ENCODE measurements at places on chromosomes 6 and 20. TPM values are rescaled to one million over a fixed set of nuclear protein-coding genes. Genes with fewer than 3 reads are reported as not detected.

DNA sequence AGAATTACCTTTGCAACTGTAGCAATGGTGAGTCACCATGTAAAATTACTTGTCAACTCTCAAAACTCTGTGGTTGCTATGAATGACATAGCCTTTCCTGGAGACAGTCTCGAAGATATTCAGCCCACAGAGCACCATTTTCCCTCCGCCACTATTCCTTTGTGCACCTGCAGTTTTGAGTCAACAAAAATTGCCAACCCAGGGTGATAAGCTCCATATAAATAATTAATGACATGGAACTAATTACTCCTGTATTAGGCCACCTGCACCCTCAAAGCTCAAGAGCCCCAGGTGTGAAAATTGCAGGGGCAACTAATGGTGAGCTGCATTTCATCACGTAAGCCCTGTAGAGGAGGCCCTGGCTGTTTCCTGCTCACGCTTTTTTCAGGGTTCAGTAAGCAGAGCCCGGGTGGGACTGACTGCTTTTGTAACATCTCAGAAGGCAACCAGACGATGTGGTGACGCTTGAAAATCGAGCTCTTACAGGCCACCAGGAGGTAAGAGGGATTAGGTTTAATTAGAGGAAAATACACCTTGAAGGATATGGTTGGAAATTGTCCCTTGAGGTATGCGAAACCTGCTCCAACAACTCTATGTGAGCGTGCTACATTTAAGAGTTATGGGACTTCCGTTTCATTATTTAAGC lies 70.8 kb downstream of the BMP2 start:
- no peak for DNase-seq

The ESR1 gene
- 0.35 TPM for total RNA-seq

DNA sequence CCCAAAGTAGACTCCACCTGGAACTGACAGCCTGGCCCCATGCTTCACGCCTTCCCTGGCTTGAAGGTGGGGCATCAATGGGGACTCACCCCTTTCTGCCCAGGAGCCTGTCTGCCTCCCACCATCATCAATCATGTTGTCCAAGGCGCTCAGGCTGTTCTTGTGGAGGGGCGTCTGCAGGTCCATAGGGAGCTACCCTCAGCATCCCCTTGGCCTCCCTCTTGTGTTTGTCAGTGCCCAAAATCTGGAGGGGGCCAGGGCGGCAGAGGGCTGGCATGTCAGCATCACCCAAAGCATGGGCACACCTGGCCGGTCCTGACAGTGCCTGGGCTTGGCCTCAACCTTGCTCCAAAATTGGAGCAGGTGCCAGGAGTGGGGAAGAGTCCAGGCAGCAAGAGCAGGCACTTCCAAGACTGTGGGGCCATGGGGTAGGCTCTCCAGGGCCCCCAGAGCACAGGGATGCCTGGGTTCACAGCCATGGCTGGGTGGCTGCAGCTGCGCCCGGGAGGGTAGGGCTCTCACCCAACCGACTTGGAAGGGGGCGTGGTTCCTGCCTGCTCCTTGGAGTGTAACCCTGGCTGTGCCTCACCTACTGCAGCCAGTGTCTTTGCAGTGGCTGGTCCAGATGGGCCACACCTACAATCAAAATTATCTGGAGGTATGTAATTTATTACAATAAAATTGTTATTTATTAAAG lies 903.4 kb downstream of the EYS start:
- DNase-seq: no peak

The MCUR1 gene
- total RNA-seq: 20.7 TPM

DNA sequence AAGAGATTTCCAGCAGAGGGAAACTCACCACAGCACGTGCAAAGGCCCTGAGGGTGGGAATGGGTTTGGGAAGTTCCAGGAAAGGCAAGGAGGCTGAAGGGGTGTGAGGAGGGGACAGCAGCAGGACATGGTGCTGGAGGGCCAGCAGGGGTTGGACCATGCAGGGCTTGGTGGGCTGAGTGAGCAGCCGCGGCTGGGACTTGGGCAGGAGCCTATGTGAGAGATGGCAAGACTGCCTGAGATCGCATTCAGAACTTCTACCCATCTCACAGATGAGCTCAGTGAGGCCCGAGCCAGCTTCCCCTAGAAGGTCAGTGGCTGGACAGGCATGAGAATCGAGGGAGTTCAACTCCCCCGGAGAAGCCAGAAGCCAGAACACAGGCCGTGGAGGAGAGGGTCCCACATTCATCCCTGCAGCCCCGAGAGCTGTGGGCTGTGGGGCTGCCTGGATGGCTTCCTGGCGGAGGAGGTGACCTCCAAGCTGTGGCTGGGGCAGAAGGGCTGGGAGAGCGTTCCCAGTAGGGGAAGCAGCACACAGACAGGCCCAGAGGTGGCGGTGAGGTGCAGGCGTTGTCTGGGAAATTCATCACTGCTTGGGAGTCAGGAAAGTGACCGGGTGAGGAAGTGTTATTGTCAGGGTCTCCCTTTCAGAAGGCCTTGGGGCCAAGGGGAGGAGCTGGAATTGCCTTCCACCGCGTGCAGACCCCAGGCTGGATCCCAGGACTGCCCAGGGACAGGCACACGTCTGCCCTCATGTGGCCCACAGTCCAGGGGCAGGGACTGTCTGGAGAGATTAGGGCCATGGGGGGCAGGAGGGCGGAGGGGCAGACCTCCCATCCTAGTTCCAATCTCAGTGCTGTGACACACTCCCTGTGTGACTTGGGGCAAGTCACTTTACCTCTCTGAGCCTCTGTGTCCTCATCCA lies 103.8 kb downstream of the CEBPB start:
- DNase-seq: no peak

The RSPH4A gene
- not detected for total RNA-seq

DNA sequence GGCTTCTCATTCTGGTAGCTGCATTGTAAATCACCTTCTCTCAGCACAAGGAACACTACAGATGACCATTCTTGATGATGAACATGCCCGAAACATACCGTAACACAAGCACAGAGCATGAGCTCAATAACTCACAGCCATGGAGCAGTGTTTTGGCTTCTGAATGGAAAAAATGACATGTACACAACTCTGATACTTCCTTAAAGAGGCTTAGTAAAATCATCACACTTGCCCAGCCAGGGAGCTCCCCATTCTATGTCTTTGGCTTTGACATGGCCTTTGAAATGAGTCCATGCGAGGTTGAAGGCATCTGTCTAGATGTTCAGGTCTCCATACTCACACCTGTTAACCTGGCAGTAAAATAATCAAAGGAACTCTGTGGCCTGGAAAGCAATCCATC lies 87.6 kb downstream of the MYB start:
- no peak for DNase-seq

GRCh38 chr6:148453906-148454305 lies 111.3 kb downstream of the SASH1 start:
- no peak for DNase-seq

The PET117 gene
- 32.4 TPM for total RNA-seq

- DNase-seq: no peak
These were observed 860.8 kb upstream of the MAP3K7 start for GRCh38 chr6:91447530-91448254.

DNA sequence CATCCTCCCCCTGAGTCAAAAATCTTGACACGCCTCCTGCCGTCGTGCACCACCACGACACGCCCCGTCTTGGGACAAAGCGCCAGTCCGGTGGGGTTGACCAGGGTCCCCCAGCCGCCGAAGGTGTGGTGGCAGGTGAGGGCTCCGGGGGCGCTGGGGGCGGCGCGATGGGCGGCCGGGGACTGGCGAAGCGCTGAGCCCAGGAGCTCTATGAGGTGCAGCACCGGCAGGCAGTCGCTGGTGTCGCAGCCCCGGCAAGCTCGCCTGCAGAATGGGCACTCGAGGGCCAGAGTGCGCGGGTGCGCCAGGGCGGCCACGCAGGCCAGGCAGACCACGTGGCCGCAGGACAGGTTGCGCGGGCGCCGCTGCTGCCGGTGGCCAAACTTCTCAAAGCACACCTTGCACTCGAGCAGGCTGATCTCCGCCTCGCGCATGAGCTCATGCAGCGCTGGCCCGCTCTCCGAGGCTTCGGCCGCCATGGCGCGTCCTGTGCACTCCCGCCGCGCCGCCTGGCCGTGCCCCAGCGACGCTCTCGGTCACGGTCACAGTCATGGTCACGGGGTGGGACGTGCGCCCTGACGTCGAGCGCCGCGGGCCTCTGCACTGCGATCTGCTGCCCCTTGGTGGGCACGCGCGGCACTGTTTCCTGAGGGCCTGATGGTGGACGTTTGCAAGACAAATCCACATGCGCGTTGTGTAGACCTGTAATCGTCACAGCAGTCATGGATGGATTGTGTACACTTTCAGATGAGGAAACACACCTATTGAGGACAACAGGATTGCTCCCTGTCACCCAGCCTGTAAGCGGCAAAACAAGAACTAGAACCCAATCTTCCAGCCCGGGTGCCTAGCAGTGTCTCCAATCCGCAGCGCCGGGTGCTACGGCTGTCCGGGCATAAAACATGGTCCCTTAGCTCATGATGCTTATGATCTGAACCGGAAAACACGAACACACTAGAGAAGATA lies at the start of gene NHLRC1:
Gene NHLRC1 (minus strand): TSS at position 550 of the 966 bp plus-strand sequence. CDS start 71 bp downstream, at position 479.
- peak; percentile 78 for DNase-seq

The COL21A1 gene
- total RNA-seq: not detected

The KPNA5 gene
- total RNA-seq: 6.1 TPM

The KIAA0408 gene
- not detected for total RNA-seq

DNA sequence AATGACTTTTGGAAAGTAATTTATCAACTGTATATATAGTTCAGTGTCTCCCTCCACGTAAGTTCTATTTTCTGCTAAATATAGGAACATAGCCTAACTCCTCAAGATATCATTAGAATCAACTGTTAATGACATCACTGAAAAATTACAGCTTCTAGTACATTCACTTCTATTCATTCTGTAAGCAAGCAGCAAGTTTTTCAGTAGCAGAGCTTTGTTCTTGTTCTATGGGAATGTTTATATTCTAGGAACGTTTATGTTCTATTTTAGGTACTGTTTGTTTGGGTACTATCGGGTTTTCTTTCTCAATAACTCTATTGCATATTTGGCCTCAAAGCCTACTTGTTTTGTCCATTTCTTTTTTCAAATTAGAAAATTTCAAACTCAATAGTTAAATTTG lies 525.6 kb downstream of the EPHA7 start:
- DNase-seq: no peak

- no peak for DNase-seq
These were observed at the start of gene LY86 for GRCh38 chr6:6588064-6588923. Gene LY86, plus strand, starts transcription at chr6:6588720. Its CDS starts 15 bp downstream, at chr6:6588735.

The ZC3H12D gene
- total RNA-seq: 0.02 TPM

The RFX6 gene
- total RNA-seq: not detected

The TENT5A gene
- 94.4 TPM for total RNA-seq

- DNase-seq: no peak
These were observed 115.7 kb downstream of the PHACTR1 start for GRCh38 chr6:12832226-12832735.

The FRS3 gene
- 1.2 TPM for total RNA-seq

GRCh38 chr6:105991561-105992314 lies 94.4 kb upstream of the PRDM1 start:
- DNase-seq: no peak

- DNase-seq: no peak
These were observed 3.8 kb downstream of the SOX12 start for GRCh38 chr20:328975-329695.

GRCh38 chr20:19757487-19758132 lies 448 bp upstream of the RIN2 start:
- peak; percentile 90 for DNase-seq

DNA sequence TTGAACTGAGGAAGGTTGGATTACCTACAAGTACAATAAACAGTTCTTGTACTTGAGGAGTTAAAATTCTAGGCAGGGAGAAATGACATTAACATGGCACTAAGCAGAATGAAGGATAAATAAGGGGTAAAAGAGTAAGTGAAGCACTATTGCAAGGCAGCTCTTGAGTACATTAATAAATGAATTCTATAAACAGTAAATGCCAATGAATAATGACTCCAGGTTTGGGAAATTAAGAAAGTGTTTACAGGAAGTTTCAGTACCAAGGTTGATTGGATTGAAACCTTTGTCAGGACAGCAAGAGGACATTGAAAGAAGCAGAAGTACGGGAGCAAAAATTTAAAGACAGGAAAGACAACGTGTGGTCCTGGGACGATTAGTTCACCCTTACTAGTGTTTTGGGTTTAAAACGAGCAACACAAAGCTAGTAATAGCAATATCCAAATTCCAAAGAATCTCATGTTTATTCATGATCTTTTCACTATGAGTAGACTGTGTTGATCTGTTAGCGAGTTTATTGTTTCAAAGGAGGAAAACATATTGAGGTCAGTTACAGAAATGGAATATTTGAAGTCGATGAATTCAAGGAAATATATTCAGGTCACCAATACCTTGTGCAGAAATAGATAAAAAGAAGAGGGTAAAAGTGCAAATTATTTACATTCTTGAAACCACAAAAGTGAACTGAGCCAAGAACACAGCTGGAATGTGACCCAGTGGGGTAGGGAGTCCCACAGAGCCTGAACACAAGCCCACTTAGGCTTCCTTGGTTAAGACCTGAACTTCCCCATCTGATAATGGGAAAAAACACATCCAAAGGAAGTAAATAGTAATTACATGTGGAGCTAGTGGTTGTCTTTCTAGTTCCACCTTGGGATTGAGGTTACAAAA lies 80.8 kb downstream of the MKKS start:
- DNase-seq: no peak

DNA sequence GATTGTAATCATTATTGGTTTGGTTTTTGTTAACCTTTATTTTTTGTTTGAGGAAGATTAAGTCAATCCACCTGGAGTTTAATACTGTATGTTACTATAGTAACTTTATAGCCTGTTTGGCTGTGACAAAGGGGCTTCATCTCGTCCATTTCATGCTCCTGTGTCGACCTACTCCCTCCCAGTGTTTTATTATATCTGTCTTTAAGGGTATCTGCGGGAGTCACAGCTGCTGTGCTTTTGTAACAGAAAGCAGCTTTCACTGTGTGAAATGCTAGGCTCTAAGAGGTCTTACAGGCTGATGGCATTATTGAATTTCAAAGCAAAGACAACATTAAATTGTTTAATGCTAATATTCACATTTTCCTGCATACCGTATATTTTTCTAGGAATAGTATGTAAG lies 698.0 kb upstream of the POU3F2 start:
- DNase-seq: no peak

DNA sequence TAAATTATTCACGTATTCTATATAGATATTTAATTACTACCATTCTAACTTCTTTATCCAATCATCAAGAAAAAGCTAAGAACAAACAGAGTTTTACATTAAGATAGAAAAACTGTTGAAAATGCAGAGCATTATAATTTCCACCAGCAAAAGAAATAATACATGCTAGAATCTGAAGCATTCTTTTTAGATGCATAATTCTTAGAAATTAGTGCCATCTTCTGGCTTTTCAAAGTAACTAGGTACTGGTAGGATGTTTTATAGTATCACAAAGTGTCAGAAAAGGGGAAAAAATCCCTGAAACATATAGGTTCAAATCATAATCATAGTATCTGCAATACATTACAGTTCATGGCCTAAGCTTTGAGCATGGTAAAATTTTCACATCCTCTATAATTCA lies 178.9 kb downstream of the PHF3 start:
- DNase-seq: no peak

DNA sequence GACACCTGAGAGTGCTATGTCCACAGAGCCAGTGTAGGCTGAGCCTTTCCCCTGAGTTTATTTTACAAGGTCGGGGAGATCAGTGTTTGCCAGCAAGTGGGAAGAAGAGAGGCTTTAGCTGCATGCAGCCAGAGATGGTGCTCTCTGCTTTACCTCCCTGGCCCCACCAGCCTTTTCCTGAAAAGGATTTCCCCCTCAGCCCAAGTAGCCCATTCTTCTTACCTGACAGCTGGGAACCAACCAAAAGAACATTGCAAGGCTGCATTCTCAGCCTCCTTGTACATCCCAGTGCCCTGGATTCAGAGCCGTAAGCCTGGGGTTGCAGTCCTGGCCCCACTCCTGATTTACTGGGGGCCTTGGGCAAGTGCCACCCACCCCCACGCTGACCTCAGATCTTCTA lies 16.9 kb downstream of the SNPH start:
- DNase-seq: no peak

- DNase-seq: no peak
These were observed 1059.0 kb upstream of the EPHA7 start for GRCh38 chr6:94478133-94479005.

The PRDM13 gene
- 1.6 TPM for total RNA-seq

The CST4 gene
- 0.42 TPM for total RNA-seq

Measured in NCI-H460 (cell line).